ENCODE measurements at places on chromosomes 2 and 18.

DNA sequence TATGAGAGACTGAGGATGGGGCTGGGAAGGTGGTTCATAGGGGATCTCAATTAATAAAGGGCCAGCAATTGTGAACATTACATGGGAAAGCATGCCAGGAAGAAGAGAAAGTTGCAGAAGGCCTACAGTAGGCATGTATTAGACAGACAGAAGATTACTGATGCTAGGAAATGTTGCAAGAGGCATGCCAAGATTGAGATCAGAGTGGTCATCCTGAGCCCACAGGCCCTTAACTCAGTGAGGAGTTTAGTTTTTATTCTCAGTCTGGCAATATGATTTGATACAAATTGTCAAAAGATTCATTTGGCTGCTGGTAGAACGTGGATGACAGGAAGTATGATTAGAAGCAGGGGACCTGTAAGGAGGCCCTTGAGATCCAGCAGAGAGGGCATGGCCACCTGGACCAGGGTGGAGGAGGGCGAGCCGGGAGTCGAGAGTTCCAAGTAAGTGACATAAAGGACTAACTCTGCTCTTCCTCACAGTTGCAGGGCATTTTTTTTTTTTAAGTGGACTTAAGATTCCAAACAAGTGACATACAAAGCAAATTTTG lies 54.9 kb downstream of the EPHA4 start:
- peak overlapping the region; percentile 31 for H3K27ac ChIP-seq
- no peaks in the 10 kb centered on the region for H3K4me1 ChIP-seq
- H3K27me3 ChIP-seq: no peaks in the 10 kb centered on the region
- no peaks in the 10 kb centered on the region for H3K36me3 ChIP-seq

- no peaks in the 10 kb centered on the region for H3K4me1 ChIP-seq
- no peak for DNase-seq
Observed at GRCh38 chr2:151526572-151527090, 116.9 kb downstream of the RIF1 start.

DNA sequence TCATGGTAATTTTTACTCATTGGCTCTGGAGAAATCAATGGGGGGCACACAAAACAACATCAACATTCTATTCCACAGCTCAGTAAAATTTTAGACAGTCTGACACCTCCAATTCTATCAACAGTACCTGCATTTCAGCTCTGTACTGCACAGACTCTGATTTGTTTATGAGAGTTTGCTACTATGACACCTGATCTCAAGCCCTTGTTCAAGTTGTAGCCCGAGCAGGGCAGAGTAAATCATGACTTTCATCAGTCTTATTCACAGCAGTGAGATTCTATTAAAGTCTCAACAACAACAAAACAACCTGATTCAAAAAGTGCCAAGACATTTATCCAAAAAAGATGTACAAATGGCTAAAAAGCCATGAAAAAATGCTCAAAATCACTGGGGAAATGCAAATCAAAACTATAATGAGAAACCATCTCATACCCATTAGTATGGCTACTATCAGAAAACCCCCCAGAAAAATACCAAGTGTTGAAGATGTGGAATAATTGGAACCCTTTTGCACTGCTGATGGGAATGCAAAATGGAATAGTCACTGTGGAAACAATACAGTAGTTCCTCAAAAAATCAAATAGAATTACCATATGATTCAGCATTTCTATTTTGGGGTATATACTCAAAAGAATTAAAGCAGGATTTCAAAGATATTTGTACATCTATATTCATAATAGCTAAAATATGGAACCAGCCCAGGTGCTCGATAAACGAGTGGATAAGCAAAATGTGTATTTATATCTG lies 71.7 kb upstream of the RBMS1 start:
- H3K36me3 ChIP-seq: no peaks in the 10 kb centered on the region
- H3K27ac ChIP-seq: no peak overlapping the region
- no peaks in the 10 kb centered on the region for H3K4me1 ChIP-seq
- no peaks in the 10 kb centered on the region for H3K27me3 ChIP-seq
- H3K4me3 ChIP-seq: no peak overlapping the region

DNA sequence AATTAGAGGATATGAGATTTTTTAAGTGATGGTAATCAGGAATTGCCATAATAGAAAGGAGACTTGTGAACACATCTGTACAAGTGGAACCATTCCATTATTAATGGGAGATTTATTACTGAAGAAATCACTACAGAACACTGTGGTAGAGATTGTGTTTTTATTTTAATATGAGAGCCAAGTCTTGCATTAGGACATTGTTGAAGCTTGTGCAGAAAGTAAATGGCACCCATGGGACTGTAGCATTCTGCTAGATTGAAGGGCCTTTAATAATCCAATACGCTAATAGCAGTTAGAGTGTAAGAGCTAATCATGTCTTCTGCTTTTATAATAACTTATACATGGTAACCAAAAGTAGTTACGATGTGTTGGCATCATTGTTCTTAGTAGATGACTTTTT lies 83.6 kb downstream of the VRK2 start:
- no peak overlapping the region for H3K27ac ChIP-seq
- no peaks in the 10 kb centered on the region for H3K27me3 ChIP-seq
- H3K4me3 ChIP-seq: no peak overlapping the region
- no peaks in the 10 kb centered on the region for H3K36me3 ChIP-seq
- no peaks in the 10 kb centered on the region for H3K4me1 ChIP-seq
- no peak for DNase-seq

GRCh38 chr18:42155024-42155423 lies 200.0 kb downstream of the PIK3C3 start:
- H3K27ac ChIP-seq: no peak overlapping the region
- no peaks in the 10 kb centered on the region for H3K27me3 ChIP-seq
- DNase-seq: no peak
- H3K4me3 ChIP-seq: no peak overlapping the region

- H3K4me1 ChIP-seq: peaks cover 5% of the 10 kb centered on the region
- no peak overlapping the region for H3K27ac ChIP-seq
- H3K36me3 ChIP-seq: no peaks in the 10 kb centered on the region
- H3K4me3 ChIP-seq: no peak overlapping the region
Observed at GRCh38 chr2:18896125-18896764, 306.9 kb upstream of the NT5C1B start.
